Stimulated activated CD8-positive, alpha-beta memory T cell treated with anti-CD3 and anti-CD28 coated beads, Interleukin-15, amount 100 ng/mL, for 4 hours (primary cell): ENCODE measurements at places on chromosomes 13 and 19.

DNA sequence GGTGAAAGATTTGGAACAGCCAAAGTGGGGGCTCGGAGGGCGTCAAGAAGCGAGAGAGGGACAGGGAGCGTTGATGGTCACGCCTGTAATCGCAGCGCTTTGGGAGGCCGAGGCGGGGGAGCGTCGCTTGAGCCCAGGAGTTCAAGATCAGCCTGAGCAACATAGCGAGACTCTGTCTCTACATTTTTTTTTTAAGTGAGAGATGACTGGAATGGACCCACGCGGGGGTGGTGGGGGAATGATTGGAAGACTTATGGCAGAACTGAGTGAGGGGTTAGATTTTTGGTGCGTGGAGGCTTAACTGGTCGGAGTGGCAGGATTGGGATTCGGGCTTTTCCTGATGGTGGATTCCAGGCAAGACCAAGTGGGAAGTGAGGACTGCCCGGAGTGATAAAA lies 725 bp downstream of the PSMD8 start:
- DNase-seq = no peak

DNA sequence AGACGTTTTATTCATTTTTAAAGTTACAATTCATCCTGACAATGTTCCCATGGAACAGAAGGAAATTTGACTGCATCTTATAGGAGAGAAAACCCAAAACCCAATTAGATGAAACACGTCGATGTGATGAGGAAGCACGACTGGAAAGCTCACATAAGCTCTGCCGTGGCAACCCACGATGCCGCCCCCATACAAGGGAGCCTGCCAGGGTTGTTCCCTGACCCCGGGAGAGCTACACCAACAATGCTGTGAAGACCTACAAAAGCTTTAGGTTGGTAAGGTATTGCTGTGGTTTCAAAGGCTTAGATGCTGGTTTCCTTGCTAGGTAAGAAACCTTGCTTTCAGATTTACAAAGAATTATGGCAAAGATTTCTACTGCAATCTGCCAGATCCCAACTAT lies 393.1 kb downstream of the KLF12 start:
- no peak for DNase-seq

- DNase-seq = no peak
These were observed 25.0 kb upstream of the SMAD9 start for GRCh38 chr13:36945078-36945477.

GRCh38 chr13:34076943-34077703 lies 259.2 kb downstream of the RFC3 start:
- DNase-seq = no peak

GRCh38 chr13:44855860-44856259 lies 133.4 kb downstream of the NUFIP1 start:
- no peak for DNase-seq

- no peak for DNase-seq
These were observed 58.7 kb upstream of the KLF5 start for GRCh38 chr13:73000027-73000674.

DNA sequence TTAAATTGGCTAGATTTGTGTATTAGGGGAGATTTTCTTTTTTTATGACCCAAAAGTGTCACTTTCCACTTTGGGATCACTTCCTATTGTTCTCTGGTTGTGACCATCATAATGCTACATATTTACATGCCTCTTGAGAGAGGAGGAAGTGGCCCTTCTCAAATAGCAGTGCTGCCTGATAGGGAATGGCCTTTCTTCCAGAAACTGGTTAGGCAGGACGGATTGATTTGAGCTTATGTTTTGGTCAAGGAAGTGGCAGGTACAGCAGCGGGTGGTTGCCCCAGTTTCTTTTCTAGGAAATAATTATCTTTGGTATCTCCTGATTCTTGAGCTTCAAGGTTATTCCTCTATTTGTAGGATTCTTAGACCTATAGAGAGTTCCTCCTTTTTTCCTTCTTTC lies 21.9 kb upstream of the WTIP start:
- no peak for DNase-seq

DNA sequence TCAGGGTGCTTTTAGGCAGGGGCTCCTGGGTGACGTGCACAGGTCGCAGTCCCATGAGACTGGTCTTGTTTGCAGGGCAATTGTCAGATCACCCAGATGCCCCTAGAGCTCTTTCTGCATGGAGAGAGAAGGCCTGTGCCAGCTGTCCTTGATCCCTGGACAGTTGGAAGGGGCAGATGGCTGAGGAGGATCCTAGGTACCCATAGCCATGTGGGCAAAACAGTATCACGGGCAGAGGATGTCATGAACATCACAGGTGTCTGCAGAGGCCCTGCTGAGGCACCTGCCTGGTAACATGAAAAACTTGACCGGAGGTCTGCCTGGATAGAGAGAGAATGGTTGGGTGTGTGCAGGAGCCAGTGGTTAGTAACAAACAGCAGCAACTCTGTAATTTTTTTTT lies 99.3 kb downstream of the ZNF536 start:
- DNase-seq = no peak

- DNase-seq = no peak
These were observed 42.0 kb downstream of the MRPL57 start for GRCh38 chr13:21218351-21219035.

- no peak for DNase-seq
These were observed 463.8 kb downstream of the ITGBL1 start for GRCh38 chr13:101916108-101916774.

- no peak for DNase-seq
These were observed 28.7 kb downstream of the LACC1 start for GRCh38 chr13:43908156-43909126.

DNA sequence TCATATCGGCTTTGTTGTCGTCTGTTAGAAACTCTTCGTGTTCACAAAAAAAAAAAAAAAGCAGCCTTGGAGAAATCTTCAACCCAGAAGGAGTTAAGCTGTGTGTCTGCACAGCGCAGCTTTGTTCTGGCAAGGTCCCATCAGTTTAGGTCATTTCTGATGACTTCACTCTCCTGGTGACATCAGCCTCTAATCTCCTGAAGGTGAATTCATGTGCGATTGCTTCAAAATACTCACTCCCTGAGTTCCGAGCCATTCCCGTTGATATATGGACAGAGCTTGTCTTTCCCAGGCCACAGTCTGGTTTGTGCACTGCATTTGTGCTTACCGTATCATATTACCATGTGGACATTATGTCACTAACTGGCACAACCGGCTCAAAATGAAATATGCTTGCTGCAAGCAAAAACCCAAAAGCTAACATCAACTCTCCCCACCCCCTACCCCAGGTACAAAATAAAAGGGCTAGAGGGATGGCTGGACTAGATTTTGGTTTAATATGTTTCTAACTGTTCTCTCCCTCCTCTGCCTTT lies 342.4 kb downstream of the KCNRG start:
- DNase-seq = no peak

- no peak for DNase-seq
These were observed 37.2 kb downstream of the STK24 start for GRCh38 chr13:98539666-98540065.

DNA sequence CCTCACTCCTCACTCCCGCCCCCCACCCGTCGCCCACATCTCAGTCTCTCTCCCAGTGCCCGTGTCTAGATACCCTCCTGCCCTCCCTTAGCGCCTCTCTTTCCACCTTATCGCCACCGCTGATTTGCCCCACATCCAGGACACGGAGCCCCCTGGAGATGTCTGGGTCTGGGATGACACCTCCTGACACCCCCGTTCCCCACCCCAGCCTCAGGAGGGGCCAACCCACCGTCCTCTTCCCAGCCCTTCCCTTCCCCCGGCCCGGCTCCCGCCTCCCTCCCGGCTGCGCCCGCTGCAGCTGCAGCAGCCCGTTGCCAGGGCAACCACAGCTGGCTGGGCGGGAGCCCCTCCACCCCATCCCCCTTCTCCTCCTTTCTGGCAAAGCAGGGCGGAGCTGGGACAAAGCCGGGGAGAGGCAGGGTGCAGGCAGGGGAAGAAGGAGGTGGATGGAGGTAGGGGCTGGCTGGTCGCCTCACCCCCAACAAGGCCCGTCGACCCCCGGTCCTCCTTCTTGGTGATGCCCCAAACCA lies 13.5 kb downstream of the DPF1 start:
- no peak for DNase-seq

GRCh38 chr13:20411638-20412342 lies 113.9 kb downstream of the CRYL1 start:
- DNase-seq = no peak

GRCh38 chr19:50331221-50331993 lies 2.2 kb upstream of the KCNC3 start:
- no peak for DNase-seq

DNA sequence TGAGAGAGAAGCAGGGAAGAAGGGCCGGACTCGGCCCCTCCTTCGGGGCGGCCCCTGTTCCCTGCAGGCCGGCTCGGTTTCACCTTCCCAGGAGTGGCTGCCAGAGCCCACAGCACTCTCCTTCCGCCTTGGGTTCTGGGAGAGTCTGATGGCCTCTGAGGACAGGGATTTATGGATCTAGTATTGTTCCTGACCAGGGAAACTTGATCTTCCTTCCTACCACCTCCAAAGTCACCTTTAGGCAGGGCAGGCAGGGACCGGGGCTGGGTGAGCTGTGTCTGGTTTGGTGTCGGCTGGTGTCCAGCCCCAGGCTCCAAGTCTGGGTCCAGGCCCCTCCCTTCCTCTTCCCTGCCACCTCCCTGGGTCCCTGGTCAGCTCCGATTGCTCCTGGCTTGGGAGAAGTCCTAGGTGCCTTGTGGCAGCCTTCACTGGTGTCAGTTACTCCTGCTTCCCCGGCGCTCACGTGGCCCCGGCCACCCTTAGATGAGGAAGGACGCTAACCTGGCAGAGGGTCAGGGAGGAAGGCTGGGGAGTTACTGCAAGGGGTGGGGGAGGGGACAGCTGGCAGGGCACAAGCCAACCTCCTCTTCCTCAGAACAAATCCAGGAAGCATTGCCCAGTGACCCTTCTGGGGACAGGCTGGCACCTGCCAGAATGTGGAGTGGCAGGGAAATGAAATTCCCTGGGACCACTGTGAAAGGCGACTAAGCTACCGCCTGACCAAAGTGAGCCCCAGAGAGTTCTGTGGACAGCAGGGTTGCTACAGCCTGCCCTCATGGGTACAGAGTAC lies 18.8 kb downstream of the RFX1 start:
- no peak for DNase-seq

GRCh38 chr19:10402441-10403038 lies 802 bp downstream of the CDC37 start:
- no peak for DNase-seq

- no peak for DNase-seq
These were observed 55.5 kb downstream of the EDNRB start for GRCh38 chr13:77863144-77863543.

DNA sequence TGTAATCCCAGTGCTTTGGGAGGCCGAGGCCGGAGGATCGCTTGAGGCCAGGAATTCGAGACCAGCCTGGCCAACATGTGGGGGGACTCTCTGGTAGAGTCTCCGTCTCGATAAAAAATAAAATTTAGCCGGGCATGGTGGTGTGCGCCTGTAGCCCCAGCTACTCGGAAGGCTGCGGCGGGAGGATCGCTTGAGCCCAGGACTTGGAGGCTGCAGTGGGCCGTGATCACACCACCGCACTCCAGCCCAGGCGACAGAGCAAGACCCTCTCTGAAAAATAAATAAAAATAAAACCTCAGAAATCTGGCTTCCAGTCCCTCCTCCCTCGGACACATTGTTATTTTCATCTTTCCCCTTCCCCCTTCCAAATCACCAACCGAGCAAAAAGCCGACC lies 332 bp downstream of the IRGQ start:
- DNase-seq = no peak

- DNase-seq = no peak
These were observed 75.5 kb upstream of the ADGRE5 start for GRCh38 chr19:14305706-14306105.

- DNase-seq = no peak
These were observed 69.2 kb downstream of the PARP4 start for GRCh38 chr13:24443366-24443765.

DNA sequence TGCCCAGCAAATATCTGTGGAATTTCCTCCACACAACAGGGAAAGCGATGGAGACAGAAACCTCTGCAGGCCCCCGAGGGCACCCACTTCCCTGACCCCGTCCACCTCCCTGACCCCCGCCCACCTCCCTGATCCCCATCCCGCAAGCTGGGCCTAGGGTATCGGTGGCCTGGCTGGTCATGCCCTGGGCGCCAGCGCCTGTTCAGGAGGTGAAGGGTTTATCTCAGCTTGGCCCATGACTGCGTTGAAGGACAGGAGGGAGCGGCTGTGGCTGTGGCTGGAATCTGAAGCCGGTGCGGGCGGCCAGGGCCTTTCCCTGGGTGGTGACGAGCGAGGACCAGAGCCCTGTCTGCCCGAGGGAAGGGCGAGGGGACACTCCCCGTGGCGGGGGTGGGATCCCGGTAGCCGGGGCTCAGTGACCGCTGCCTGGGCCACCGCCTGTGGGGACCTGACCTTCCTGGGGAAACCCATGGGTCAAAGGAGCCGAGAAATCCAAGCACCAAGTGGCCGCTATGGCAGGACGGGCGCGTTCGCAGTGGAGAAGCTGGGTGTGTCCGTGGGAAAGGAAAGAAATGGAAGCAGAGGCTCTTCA lies 20.7 kb downstream of the GAS6 start:
- DNase-seq = no peak

- no peak for DNase-seq
These were observed 1571.2 kb upstream of the PRR20A start for GRCh38 chr13:55569514-55569913.

- no peak for DNase-seq
These were observed 214.0 kb downstream of the IRS2 start for GRCh38 chr13:109572389-109572788.

GRCh38 chr13:19324325-19324724 lies 142.7 kb upstream of the TUBA3C start:
- no peak for DNase-seq

GRCh38 chr19:32318884-32319520 lies 26.4 kb upstream of the ZNF507 start:
- DNase-seq = no peak

DNA sequence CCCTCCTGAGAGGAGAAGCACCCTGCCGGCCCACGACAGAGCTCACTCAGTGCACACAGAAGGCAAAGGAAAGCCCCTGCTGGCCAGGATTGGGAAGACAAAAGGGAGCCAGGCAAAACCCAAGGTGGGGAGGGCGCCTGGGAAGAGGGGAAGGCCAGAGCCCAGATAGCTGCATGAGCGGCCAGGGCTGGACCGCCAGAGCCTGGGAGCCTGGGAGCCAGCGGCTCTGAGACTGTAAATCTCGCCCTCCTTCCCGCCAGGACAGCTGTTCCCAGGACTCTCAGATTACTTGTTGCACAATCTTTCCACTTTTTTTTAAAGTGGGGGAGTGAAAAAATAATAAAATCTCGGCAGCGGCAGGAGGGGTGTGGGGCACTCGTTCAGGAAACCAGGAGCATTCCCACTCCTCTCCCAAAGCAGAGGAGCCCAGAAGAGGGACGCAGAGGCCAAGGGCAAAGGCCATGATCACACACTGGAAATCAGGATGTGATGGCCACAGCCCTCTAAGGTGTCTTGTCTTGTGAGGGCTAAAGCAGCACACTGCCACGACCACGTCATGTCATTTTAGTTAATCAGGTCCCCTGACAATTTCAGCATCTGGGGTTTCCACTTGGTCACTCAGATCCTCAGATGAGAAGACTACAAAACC lies 19.6 kb upstream of the EPHX3 start:
- no peak for DNase-seq

- DNase-seq = no peak
These were observed 4.6 kb upstream of the SLAIN1 start for GRCh38 chr13:77692746-77693448.

- DNase-seq = no peak
These were observed 254.1 kb upstream of the RXFP2 start for GRCh38 chr13:31485183-31485582.

GRCh38 chr19:28021259-28022185 lies 1191.4 kb downstream of the UQCRFS1 start:
- no peak for DNase-seq
